Activated T-helper 1 cell treated with anti-CD3 and anti-CD28 coated beads, Interleukin-12 subunit alpha, Interleukin-12 subunit beta, Interleukin-2, Interleukin-4 antibody, amounts not matched to agents 30 ng/mL and 10 ng/mL and 1 ng/mL, durations not matched to agents 14 hours and 24 hours and 36 hours (primary cell): ENCODE measurements at places on chromosomes 7 and 10.

GRCh38 chr7:101817471-101818286 lies at the start of gene CUX1:
Gene CUX1, plus strand, starts transcription at chr7:101817626. Its CDS starts 14 bp downstream, at chr7:101817640.
- DNase-seq: no peak

DNA sequence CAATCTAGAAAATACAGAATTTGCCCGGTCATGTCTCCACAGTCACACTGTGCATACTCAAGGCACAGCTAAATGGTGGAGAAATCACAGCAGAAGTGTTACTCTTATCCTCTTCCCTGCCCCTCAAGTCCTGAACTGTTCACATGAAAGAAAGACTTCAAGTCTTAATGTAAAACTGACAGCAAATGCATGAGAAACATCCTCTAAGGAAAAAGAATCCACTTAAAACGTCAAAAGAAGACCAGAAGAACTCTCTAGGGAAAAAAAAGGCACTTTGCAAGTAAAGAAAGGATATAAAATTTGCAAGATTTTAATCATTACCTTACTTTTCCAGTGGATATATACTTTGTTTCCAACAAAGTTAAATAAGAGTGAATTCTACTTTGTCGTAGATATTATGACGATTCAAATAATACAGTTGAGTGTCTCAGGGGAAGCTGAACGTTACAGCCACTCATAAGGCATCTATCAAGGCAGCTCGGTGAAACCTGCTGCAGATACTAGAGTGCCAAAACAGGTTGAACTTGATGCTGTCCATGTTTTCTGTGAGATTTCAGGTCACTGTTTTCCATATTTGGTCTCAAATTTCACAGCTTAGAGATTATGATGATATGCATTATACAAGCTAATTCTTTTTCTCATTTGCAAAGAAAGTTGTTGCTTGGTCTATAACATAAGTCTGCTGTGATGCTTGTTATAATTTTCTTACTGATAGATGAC lies 155.0 kb downstream of the CTTNBP2 start:
- no peak for DNase-seq

DNA sequence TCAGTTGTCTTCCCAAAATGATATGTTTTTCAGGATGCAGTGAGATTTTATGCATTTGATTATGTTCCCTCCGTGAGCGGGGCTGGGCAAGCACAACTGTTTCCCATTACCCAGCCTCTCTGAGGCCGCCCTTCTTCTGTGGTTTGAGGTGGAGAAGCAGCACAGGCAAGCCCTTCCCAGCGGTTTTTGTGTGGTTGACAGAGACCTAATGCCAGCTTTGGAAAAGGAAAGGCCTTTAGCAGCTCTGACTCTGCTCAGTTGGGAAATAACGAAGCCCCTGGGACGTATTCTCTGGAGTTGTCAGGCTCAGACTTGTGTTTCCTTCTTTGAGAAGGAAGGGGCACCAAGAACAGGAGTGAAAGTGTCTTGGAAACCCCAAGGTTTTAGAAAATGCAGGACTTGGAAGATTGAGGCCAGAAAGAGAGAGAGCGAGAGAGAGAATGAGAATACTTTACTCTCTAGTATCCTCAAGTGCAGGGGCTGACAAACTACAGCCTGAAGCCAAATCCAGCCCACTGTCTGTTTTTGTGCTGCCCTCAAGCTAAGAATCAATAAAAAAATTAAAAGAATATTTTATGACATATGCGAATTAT lies 20.6 kb upstream of the PDCD4 start:
- DNase-seq: no peak

DNA sequence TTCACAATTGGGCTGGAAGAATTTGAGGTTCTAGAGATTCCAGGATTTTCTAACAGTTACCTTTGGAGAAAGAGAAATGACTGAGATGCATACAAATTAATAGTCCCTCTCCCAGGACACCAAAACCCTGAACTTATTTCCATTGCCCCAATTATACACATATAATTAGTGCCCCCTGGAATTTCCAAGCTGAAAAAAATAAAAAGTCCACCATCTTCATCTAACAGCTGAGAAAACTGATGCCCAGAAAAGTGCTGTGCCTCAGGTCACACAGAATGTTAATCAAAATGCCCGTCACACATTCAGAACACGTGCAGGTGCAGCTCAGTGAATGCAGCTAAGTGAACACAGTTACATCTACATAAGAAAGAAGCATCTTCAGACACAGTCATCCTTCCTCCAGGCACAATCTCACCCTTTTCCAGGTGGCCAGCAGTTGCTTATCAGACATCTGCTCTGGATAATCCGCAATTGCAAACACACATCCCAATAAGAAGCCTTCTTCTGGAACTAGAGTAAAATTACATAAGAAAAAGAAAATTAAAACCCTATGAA lies 35.4 kb downstream of the PAXIP1 start:
- DNase-seq: no peak

GRCh38 chr10:4399556-4399955 lies 426.5 kb upstream of the AKR1E2 start:
- no peak for DNase-seq

GRCh38 chr10:15333909-15334649 lies 37.0 kb downstream of the FAM171A1 start:
- DNase-seq: no peak

DNA sequence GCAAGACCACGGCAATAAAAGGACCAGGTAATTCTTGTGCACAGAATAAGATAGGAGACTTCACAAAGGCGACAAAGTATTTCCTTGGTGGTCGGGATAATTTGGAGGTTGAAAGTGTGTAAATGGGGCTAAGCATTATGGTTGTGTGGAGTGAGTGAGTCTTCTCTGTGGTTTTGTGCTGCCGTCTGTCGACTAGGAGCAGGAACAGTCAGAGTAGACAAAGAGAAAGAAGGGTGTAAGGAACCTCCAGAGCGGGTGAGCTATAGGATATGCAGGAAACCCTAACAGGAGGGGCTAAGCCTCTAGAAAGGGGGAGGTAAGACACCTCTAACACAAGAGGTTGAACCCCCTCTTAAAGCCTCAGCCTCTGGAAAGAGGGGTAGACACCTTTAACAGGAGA lies 201.6 kb downstream of the SH2D4B start:
- no peak for DNase-seq

- DNase-seq: no peak
Measured at GRCh38 chr10:49153971-49154370, 20.1 kb upstream of the FAM170B start.

DNA sequence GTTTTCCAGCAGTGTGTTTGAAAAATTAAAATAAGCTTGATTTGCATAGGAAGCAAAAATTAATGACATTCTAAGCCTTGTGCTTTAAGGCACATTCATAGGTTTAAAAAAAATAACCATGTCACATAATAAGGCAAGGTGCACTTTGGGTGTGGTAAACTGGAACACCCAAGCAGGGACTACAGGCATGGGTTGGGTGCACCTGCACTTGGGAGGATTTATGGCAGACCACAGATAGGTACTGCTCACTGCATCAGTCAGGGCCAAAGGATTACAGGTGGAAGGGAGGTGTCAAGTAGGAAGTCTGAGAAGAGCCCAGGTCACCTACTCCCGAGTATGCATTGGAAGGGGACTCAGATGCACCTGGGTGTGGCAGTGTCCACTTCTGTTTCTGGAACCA lies 753.7 kb downstream of the SUGCT start:
- DNase-seq: no peak

DNA sequence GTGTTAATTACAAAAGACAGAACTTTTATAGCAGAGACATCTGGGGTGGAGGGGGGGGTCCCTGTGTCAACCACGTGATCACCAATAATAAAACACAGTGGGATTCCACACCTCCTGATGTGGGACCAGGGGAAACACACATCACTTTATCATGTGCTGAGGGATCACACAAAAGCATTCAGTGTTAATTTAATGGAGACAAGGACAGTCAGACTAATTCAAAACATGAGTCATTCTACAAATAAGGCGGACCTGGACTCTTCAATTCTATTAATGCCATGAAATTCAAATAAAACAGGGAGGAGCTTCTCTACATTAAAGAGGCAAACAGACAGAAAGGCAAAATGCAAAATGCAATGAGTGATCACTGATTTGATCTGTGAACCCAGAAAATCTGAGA lies 67.3 kb upstream of the PFKP start:
- DNase-seq: no peak

GRCh38 chr10:80104066-80104926 lies 25.8 kb downstream of the TMEM254 start:
- DNase-seq: no peak

GRCh38 chr7:1672851-1673486 lies 2.9 kb downstream of the ELFN1 start:
- DNase-seq: no peak

GRCh38 chr7:50659329-50659965 lies 94.2 kb upstream of the DDC start:
- DNase-seq: no peak

- DNase-seq: no peak
Measured at GRCh38 chr7:134779741-134780065, 269 bp downstream of the CALD1 start.
